ENCODE measurements at places on chromosomes 6 and 20.

DNA sequence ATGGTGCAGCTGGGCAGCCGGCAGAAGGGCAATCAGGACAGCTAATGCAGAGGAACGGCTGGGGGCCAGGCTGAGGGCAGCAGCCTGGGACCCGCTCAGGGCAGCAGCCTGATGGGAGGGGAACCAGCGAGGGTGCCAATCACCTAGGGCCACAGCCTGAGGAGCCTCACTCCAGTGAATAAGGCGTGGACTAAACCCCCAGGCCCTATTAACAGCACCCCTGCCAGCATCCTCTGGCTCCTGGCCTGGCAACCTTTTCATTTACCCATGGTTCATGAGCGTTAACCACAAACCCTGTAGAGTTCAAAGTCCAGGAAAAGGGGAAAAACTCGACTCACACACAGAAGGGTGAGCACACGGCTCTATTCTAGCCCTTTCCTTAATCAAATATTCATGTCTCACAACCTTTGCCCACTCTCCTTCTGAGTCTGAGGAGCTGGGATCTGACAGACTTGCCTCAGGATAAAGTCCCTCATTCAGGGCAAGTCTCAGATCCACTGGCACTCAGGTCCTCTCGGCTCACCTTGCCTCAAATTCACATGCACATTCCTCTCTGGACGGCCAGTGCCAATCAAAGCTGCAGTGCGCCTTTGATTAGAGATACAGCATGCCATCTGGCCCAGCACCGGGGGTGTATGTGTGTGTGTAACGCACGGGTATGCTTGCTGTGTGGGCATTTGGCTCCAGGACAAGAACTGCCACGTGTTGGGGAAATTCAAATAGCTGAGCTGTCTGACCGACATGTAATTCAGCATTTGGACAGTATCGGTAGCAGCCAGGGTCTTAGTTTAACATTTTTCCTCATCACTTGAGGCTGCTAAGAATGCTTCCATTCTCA lies 86.9 kb upstream of the TRAF3IP2 start:
- DNase-seq = peak; percentile 59

DNA sequence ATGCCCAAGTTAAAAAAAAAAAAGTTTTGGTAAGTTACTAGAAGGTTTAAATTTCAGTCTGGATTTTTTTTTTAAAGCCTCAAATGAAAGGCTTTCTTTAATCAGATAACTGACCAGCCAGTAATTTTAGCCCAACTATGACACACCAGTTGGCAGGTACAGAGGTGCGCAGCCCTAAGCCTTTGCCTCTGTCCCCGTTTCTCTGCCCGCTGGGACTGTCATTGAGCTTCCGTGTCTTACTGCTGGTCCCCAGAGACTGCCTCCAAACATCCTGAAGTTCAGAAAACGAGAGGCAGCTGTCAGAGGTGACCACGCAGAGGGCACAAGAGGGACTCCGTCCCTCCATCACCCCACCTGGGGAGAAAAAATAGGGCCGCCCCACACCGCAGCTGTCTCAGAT lies 118.2 kb downstream of the RPS12 start:
- no peak for DNase-seq

DNA sequence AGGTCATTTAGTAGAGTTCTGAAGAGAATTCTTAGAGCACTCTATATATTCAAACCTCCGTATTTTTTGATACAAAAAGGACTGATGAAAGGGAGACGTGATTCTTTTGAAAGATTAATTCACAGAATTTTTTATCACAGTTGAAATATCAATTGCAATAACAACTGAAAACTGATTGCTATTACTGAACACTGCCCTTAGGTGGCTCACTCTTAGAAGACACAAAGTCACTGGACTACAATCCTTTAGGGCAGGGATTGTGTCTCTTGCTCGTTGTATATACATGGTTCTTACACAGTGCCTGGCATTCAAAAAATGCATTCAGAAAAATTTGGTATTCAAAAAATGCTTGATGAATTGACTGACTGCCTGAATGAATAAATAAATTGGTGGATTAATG lies 17.1 kb upstream of the CALHM6 start:
- DNase-seq = no peak

GRCh38 chr6:28167068-28167467 lies 25.4 kb downstream of the ZKSCAN8 start:
- DNase-seq = no peak
